ENCODE measurements at places on chromosomes 7 and 10.

DNA sequence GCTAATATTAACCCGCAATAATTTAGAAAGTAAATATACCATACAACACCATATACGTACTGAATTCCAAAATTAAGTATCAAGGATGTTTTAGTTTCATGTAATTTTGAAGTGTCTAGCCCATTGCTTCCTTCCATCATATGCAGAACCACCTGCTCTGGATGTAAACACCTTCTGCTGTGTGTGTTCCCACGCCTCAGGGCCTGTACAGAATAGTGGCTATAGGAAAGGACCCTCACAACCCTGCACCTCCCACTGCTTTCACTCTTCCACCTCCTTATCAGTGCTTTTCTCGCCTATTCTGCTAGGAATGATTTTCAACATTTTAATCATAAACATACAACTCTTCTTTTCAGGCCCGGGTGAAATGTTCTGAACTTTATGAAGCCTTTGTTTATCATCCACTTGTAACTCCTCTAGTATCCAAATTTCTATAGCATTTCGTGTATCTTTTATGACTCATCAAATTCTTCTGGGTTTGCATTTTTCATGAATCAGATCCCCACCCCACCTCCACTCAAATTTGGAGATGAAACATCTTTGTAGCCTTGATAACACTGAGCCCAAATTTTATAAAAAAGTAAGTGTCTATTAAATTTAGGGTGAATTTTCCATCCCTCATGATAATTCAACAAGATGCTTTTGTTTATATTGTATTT, 1106.8 kb upstream of the C7orf33 start:
- DNase-seq: peak; percentile 39

GRCh38 chr7:69782917-69783684, 184.8 kb downstream of the AUTS2 start:
- DNase-seq: peak; percentile 90

DNA sequence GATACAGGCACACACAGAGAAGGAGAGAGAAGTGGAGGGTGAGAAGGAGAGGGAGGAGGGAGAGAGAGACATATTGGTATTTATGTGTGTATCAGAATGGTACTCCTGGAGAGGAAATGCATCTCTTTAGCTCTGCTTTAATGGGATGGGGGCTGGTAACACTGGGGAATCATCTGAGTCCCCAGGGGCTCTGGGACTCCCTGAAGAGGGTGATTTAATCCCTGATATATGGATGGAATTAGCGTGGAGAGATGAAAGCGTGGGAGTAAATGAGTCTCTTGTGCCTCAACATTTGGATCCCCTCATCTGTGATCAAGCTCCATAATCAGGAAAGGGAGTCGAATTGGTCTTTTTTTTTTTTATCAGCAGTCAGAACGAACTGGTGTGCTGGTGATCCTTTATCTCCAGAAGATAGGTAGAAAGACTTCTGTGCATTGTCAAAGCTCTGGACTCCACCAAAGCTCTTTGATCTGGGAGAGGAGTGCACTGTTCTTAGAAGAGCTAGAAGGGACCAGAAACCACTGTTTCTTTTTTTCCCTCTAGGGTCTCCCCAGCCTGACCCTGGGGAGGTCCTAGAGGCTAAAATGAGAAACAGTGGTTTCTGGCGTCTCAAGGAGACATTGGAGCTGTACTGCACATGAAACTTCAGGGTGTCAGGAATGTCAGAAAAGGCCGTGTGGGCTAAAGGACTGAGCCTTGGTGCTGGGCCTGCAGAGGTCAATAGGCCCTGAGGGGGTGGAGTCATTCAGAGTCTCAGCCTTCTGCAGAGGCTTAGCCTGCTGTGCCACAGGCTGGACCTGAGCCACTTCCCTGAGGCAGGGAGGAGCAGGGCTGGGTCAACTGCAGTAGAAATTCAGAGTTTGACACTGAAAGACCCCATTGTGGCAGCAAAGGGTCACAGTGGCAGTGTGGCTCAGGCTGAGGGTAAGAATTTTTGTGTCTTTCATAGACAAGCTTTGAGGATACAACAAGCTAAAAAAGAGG, 234.4 kb upstream of the SLC26A5 start:
- no peak for DNase-seq

- DNase-seq: no peak
Observed at GRCh38 chr7:6162331-6162620, 110.1 kb downstream of the CYTH3 start.

DNA sequence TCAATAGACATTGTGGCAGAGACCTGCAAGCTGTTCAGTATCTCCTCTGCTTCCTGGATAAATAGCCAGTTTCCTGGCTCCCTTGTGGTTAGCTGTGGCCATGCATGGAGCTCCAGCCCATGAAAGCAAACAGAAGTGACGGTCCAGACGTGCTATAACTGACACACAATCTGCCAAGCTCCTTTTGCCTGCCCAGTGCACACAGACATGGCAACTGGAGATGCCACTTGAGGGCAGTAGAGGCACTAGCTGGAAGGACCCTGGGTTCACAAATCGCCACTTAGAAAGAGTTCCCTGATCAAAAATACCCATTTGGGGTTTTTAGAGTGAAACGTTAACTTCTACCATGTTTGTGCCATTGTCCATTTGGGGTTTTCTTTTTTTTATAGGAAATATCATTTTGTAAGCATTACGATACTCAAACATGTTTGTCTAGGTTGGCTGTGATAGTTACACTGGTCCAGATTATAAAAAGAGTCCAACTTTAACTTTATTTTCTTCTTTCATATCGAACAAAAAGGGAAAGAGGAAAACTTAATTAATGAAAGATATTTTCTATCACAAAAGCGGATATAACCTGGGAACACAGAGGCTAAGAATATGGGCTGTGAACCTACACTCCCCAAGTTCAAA, 31.3 kb downstream of the KIN start:
- DNase-seq: peak; percentile 53

GRCh38 chr10:132185601-132186487, 904 bp upstream of the DPYSL4 start:
- DNase-seq: peak; percentile 32

DNA sequence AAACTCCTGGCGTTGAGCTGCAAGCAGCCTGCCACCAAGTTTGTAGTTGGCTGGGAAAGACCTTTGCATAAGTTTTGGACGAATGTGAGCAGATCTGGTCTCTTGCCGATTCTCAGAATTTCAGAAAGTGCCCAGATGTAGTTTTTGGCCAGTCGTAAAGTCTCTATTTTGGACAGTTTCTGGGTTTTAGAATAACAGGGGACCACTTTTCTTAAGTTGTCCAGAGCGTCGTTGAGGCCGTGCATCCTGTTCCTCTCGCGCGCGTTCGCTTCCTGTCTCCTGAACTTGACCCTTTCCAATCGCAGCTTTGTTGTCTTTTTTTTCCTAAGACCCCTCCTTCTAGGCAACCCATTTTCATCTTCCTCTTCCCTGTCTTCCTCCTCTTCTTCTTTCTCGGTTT, 1.8 kb downstream of the NEUROD6 start:
- DNase-seq: no peak

GRCh38 chr7:116591202-116592040, 66.6 kb downstream of the CAV1 start:
- DNase-seq: no peak

DNA sequence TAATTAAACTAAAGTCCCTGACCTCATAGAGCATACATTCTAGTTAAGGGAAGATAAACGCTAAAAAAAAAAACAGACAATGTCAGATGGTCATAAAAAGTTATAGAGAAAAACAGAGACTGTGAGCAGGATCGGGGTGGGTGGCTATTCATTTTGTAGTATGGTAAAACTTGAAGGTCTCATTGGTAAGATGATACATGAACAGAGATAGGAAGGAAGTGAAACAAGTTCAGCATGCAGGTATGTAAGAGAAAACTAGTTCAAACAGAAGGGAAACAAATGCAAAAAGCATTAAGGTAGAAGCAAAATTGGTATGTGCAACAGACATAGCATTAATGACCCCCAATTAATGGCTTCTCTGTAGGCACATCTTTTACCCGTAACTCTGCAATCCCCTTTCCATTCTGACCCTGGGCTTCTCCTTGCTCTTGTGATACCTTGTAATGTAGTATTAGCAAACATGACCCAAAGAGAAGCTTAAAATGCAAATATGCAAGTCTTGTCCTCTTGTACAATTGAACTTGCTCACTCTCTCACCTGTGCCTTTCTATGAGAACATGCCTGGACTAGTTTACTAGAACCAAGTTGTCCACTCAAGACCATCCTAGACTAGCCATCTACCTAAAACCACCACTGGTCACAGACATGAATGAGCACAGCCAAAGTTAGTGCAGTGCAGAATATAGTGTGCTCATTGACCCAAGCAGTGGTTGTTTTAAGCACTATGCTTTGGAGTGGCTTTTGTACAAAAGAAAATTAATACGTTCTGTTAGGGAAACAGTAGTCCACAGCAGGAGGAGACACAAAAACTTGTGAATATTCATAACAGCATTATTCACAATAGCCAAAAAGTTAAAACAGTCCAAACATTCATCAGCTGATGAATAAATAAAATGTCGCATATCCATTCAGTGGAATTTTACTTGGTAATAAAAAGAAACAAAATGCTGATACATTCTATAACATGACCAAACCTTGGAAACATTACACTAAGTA, 57.0 kb downstream of the BRAF start:
- DNase-seq: no peak

DNA sequence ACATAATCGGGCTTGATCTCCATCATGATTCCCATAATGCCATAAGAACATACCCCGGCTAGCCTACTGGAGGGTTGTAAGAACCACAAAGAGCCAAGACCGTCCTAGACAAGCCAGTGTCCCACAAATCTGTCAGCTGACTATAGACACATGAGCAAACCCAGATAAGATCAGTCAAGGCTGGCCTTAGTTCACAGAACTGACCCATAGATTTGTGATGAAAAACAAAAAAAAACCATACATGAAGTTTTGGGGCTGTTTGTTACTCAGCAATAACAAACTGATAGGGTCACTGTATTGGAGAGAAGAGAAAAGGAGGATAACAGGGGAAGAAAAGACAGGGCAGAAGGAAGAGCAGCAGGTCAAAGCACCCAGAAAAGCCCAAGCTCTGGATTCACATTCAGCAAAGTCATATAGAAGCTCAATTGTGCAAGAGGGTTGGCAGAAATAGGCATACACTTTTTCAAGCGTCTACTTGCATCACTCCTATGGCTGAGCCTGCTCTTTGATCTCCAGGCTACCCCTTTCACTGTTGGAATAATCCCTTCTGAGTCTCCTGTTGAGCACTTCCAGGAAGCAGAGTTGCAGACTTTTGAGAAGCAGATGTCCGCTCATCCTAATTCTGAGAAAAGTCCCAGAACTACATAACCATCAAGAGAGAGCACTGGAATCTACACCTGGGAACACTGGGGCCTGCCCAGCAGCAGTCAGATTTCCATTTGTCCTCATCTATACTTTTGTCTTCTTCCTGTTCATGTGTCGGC, 122.0 kb upstream of the HABP2 start:
- no peak for DNase-seq

GRCh38 chr7:134732728-134733127, 46.7 kb upstream of the CALD1 start:
- DNase-seq: no peak

DNA sequence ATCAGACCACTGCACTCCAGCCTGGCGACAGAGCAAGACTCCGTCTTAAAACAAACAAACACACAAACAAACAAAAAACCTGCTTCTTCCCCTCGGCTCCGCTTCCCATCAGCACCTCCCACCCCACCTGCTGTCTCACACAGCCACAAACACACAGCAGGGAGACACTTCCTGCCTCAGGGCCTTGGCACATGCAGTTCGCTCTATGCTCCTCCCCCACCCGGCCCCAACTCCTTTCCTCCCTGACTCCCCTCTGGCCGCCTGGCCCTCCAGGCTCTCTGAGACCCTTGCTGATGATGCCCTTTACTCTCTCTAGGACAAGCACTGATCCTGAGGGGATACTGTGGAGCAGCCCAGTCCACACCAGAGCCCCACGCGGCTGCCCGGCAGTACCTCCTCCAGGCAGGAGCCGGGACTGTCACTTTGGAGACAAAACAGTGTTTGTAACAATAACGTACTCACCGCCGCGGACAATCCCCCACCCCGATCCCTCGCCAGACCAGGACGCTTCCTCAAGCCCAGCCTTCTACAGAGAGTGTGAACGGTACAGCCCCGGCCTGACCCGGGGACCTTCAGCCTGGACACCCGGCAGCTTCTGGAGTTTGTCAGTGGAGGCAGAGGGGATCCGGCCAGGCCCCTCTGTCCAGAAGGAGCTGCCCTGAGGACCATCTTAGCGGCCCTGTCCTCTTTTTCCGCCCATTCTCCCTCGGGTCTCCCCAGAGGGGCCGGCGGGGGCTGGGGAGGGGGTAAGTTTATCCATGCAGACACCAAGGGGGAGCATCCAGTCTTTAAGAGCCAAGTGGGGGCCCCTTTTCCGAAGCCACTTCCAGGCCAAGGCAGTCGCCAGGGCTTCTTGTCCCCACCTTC, 50.0 kb upstream of the GTF2IRD1 start:
- no peak for DNase-seq

GRCh38 chr7:121107923-121108498, 119.5 kb downstream of the CPED1 start:
- DNase-seq: peak; percentile 83

GRCh38 chr10:67770537-67770936, 67.5 kb downstream of the DNAJC12 start:
- no peak for DNase-seq

- no peak for DNase-seq
Observed at GRCh38 chr10:51008346-51008745, 65.9 kb upstream of the PRKG1 start.
